NCI-H460 (cell line): ENCODE measurements at places on chromosomes 7 and 10. TPM values are rescaled to one million over a fixed set of nuclear protein-coding genes. Genes with fewer than 3 reads are reported as not detected.

Gene AOC1
- not detected in 2 replicates for total RNA-seq

Gene OGDHL
- total RNA-seq: 0.09 and 0.30 TPM in 2 replicates

- DNase-seq: no peak
Measured at GRCh38 chr10:78543031-78543748, 509.5 kb downstream of the RPS24 start.

GRCh38 chr7:16028103-16028502 is 341.6 kb upstream of the MEOX2 start:
- no peak for DNase-seq

DNA sequence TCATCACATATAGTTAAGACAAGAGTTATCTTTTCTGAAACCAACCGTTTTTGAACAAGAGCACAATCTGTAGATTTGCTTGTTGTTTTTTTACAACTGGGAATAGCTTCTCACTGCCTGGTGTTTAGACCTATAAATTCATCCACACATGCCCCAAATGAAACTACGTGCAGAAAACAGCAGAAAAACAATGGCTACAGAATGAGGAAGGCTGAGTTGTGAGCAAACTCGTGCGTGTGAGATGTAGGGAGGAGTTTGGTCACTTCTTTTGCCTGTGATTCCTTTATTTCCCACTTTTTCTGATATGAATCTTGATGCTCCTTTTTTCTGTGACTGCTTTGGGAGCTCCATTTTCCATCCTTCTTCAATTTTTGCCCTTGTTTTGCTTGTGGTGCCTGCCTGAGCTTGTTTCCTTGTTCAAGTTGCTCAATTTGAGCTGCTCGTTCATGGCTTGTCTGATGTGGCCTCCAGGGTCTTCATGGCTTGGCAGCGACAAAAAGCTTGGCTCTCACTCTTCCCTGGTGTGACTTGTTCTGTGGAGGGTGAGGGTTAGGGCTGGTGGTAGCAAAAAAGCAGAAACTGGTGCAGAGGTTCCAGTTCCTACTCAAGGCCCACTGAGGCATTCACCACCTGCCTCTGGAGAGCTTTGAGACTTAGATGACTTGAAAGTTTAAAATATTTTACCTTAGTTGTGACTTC is 76.9 kb downstream of the ZNF365 start:
- no peak for DNase-seq
